ENCODE measurements at places on chromosomes 5 and 9.
A peak's percentile ranks its signal among the peaks of the same experiment; 100 is the strongest.

GRCh38 chr9:116238225-116238624 lies 84.6 kb downstream of the PAPPA start:
- peak; percentile 78 for DNase-seq

GRCh38 chr5:172492097-172492840 lies 37.9 kb upstream of the SH3PXD2B start:
- DNase-seq: no peak

DNA sequence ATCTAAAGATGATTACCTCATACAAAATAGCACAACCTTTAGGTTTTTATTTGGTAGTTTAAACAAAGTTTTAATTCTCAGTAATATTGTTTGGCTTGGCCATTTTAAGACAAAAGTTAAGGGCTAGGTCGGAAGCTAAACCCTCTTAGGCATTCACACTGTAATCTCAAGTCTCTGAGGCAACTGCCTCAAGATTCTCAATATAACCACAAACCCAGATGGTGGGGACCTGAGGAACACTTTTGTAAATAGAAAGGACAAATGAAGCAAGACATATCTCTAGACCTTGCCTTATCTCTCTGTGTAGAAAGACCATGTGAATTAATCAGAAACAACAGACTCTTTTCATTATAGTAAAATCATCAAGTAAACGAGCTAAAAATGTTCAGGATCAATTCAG lies 500.2 kb upstream of the CDH6 start:
- no peak for DNase-seq

- DNase-seq: no peak
Measured at GRCh38 chr9:89254773-89255125, 56.2 kb upstream of the CKS2 start.

DNA sequence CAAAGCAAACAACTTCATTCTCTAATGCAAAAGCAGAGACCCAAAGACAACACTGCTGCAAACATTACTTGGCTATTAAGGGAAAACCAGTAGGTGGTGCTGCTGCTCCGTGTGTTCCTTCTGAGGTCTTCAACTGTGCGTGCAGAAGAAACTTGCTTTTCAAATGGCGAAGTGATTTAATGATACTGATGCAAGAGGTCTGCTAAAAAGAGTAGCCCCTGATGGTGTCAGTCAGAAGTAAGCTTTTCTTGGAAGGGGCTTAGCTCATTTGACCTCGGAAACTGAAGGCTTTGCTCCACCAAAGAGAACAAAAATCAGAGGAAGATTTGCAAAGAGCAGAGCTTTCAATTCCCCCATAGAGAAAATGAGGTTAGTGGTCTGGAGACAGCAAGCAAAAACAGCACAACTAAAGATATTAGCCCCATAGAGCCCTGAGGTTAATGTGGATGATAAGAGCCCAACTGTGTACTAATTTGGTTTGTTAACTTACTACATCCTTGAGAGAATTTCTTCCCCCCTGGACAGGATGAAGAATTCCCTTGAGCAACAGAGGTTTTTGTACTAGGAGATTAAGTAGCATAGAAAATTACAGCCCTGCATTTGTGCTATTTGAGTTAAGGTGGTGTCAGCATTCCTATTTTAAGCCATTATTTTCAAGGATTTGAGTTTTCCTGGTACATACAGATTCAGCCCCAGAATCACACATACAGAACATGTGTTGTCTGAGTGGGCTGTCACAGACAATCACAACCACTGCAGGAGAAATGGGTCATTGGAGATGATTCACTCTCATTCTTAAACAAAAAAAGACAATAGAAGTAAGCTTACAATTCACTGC lies 153.2 kb upstream of the C9orf72 start:
- peak; percentile 63 for DNase-seq

GRCh38 chr5:37391591-37391990 lies 12.5 kb downstream of the WDR70 start:
- DNase-seq: no peak

GRCh38 chr9:136784997-136785361 lies 6.2 kb upstream of the TMEM141 start:
- no peak for DNase-seq

GRCh38 chr5:111699976-111700375 lies 57.0 kb downstream of the NREP start:
- DNase-seq: no peak

DNA sequence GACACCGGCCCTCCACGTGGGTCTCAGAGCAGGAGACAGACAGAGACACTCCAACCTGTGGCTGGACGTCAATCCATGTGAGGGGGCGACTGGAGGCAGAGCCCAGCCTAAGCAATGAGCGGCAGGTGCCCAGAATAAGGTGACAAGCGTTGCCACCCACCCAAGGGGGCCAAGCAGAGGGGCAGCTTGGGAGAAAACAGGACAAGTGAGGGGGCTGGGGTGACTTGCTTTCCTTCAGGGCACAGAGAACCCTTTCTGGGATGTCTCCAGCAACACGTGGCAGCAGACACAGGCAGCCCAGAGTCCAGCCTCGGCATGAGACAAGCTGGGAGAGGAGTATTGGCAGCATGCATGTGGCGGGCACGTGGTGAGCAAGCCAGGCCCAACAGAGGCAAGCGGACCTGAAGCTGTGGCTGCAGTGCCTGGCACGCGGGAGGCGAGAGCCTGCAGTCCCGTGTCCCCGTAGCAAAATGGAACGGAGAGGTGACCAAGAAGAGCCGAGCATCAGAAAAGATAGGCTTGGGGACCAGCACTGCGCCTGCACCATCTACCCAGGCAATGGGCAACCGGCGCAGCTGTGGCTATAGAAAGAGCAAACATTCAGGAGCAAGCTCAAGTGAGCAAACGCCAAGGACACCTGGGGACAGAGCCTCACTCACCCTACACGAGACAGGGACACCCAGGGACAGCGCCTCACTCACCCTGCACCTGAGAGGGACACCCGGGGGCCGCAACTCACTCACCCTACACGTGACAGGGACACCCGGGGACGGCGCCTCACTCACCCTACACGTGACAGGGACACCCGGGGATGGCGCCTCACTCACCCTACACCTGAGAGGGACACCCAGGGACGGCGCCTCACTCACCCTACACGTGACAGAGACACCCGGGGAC lies 6.2 kb downstream of the TERT start:
- DNase-seq: no peak
